ENCODE measurements at places on chromosomes 7 and 10. TPM values are rescaled to one million over a fixed set of nuclear protein-coding genes. Genes with fewer than 3 reads are reported as not detected.

- no peaks in the 10 kb centered on the region for H3K27me3 ChIP-seq
- peaks cover 13% of the 10 kb centered on the region for H3K4me1 ChIP-seq
- no peak for DNase-seq
- no peaks in the 10 kb centered on the region for H3K36me3 ChIP-seq
- no peak overlapping the region for H3K4me3 ChIP-seq
These were observed 122.3 kb downstream of the SPDYE5 start for GRCh38 chr7:75614401-75614800.

Gene CHAT
- total RNA-seq = 0.26 TPM

Gene TLX1
- 0.52 TPM for total RNA-seq

Gene DMTF1
- total RNA-seq = 75.5 TPM

DNA sequence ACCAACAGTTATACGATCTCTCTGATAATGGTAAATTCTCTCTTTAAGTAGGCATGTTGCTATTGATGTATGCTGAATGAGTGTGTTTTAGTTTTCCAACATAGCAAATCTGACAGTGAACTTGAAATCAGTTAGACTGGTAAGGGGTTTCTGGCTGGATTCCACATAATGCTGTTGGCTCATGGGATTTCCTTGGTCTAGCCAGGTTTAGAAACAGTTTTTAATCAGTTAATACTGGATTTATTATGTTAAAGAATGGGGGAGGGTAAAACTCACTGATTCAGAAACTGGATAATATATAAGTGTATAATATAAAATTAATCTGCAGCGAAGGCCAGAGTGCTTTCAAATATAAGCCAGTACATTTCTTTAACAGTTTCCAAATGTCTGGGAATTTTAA lies 55.6 kb downstream of the PCDH15 start:
- no peaks in the 10 kb centered on the region for H3K27me3 ChIP-seq
- H3K27ac ChIP-seq = no peak overlapping the region
- no peaks in the 10 kb centered on the region for H3K36me3 ChIP-seq
- H3K4me3 ChIP-seq = no peak overlapping the region
- no peak for DNase-seq
- H3K4me1 ChIP-seq = no peaks in the 10 kb centered on the region

DNA sequence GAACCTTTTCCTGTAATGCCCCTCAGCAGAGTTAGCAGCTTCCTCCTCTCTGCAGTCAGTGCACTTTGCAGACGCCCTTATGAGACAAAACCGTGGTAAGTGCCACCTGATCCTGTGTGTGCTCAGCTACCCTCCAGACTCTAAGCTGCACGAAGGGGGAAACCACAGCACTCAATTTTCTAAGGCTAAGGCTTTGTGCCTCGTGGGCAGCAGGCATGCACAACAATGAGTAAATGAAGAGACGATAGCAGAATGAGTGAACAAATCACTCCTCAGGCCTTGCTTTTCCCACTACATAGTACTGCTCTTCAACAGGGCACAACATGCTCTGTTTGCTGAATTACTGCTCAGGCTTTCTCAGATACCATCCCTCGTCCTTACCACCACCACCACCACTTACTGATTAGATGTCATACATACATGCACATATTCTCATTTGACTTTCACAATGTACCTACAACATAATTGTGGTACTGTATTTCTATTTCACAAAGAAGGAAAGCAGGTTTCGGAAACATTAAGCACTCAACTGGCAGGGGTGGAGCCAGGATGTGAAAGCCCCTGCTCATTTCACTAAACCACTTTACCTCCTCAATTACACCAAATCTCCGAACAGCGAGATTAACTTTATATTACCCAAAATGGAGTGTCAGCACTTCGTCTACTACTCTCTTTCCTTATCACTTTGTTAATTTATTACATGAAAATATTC lies 85.4 kb downstream of the ICA1 start:
- no peak overlapping the region for H3K27ac ChIP-seq
- DNase-seq = no peak
- H3K4me3 ChIP-seq = no peak overlapping the region
- H3K4me1 ChIP-seq = peaks cover 3% of the 10 kb centered on the region

Gene IFIT1B
- not detected for total RNA-seq

- peaks cover 43% of the 10 kb centered on the region for H3K4me1 ChIP-seq
- DNase-seq = peak; percentile 39
- H3K36me3 ChIP-seq = no peaks in the 10 kb centered on the region
- peak overlapping the region; percentile 22 for H3K27ac ChIP-seq
- no peak overlapping the region for H3K4me3 ChIP-seq
- H3K27me3 ChIP-seq = no peaks in the 10 kb centered on the region
These were observed 18.7 kb downstream of the SLC25A13 start for GRCh38 chr7:96303105-96303685.

DNA sequence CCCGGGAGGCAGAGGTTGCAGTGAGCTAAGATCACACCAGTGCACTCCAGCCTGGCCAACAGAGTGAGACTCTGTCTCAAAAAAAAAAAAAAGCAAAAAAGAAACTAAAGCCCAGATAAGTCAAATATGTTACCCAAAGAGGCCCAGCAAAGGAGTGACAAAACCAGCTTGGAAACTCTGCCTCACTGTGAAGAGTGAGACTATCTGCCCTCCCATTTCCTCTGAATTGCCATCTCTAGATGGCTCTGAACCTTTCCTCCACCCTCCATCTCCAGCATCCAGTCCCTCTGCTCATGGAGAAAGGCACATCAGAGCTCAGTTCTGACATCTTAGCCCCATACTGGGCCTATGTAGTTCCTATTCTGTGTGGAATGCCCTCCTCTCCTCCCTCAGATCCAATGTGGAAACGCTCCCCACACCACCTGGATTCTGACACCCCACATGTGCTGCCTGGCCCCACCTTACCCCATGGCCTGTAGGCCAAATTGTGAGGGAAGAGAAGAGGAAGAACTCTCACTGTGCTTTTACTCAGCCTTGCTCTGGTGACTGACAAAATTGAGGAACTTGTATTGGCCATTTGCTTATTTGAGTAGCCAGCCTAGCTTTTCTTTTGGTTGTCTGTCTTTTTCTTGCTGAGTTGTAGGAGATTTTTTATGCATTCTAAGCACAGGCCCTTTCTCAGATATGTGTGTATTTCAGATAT lies 18.0 kb upstream of the NUDCD3 start:
- H3K4me3 ChIP-seq = no peak overlapping the region
- no peaks in the 10 kb centered on the region for H3K27me3 ChIP-seq
- H3K4me1 ChIP-seq = no peaks in the 10 kb centered on the region

Gene VSTM2A
- total RNA-seq = 0.26 TPM

Gene ACHE
- 7.3 TPM for total RNA-seq

- DNase-seq = peak; percentile 7
- H3K4me1 ChIP-seq = no peaks in the 10 kb centered on the region
- H3K4me3 ChIP-seq = no peak overlapping the region
- H3K27ac ChIP-seq = no peak overlapping the region
- no peaks in the 10 kb centered on the region for H3K36me3 ChIP-seq
These were observed 508.5 kb downstream of the DNAJB6 start for GRCh38 chr7:157845203-157845835.

- H3K27ac ChIP-seq = no peak overlapping the region
- no peaks in the 10 kb centered on the region for H3K27me3 ChIP-seq
- H3K4me3 ChIP-seq = no peak overlapping the region
- DNase-seq = no peak
- no peaks in the 10 kb centered on the region for H3K36me3 ChIP-seq
These were observed 35.1 kb downstream of the LANCL2 start for GRCh38 chr7:55400191-55400590.

- H3K4me3 ChIP-seq = no peak overlapping the region
- no peaks in the 10 kb centered on the region for H3K27me3 ChIP-seq
- DNase-seq = no peak
- H3K4me1 ChIP-seq = no peaks in the 10 kb centered on the region
- no peaks in the 10 kb centered on the region for H3K36me3 ChIP-seq
These were observed 443.2 kb upstream of the SEMA3A start for GRCh38 chr7:84637568-84638338.

GRCh38 chr10:24882047-24882698 lies 70.2 kb downstream of the PRTFDC1 start:
- no peak overlapping the region for H3K27ac ChIP-seq
- no peaks in the 10 kb centered on the region for H3K4me1 ChIP-seq
- no peak overlapping the region for H3K4me3 ChIP-seq

Gene FAM180A
- total RNA-seq = not detected
